ENCODE measurements at places on chromosomes 5 and 9. TPM values are rescaled to one million over a fixed set of nuclear protein-coding genes. Genes with fewer than 3 reads are reported as not detected.

GRCh38 chr9:14314424-14314928 lies 535 bp upstream of the NFIB start:
- H3K27ac ChIP-seq, result peak overlapping the region; percentile 99
- peaks cover 29% of the 10 kb centered on the region for H3K4me1 ChIP-seq
- peak overlapping the region; percentile 98 for H3K4me3 ChIP-seq
- DNase-seq, result no peak
- peaks cover 18% of the 10 kb centered on the region for H3K27me3 ChIP-seq

Gene KCTD16
- total RNA-seq, result 3.0 TPM

DNA sequence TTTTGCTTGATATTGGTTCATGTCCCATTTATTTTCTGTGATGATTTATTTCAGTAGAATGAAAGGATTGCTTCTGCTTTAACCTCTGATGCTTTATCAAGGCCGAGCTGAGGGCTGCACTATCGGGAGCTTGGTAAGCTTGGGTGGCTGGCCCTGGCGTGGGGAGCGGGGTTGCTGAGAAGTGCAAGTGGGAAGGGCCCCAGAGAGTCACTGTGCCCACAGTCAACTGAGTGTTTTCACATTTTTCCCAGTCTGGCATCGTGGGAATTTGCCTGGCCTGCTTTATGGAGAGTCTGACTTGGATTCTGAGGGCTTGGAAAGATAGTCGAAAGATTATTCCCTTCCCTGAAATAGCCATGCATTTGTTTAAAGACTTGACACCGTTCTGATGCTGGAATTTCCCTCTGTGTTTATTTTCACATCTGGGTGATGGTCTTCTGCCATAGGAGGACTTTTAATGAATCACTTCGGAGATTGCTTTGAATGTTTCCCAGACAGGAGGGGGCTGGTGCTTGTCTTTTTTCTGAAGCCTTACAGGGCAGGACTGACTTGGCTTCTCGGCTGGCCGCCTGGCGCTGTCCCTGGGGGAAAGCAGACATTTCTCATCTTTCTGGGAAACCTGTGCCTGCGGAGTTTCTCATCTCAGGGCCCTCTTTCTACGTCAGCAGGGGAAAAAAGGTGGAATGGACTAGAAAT lies 139.0 kb downstream of the BOD1 start:
- H3K4me1 ChIP-seq, result peaks cover 8% of the 10 kb centered on the region
- no peak overlapping the region for H3K4me3 ChIP-seq
- no peaks in the 10 kb centered on the region for H3K36me3 ChIP-seq
- no peak overlapping the region for H3K27ac ChIP-seq
- peaks cover 17% of the 10 kb centered on the region for H3K27me3 ChIP-seq

Gene PTGES2
- 85.0 TPM for total RNA-seq

DNA sequence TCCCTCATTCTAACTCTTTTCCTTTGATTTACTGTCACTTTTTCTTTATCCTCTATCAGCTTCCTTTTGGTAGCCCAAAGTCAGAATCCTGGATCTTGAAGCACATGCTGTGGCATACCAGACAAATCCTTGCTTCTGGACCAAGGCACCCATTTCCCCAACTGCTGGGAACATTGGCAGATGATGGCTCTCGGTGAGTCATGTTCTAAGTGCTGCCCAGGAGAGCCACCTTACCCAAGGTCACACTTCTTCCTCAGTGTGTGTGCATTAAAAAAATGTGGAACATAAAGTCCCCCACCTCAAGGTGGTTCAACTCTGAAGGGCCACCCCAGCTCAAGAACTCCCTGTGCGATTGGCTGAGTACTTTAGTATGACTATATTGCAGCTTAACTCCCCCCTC lies 141.4 kb upstream of the PUM3 start:
- DNase-seq, result no peak
- H3K4me3 ChIP-seq, result no peak overlapping the region
- no peaks in the 10 kb centered on the region for H3K27me3 ChIP-seq
- H3K4me1 ChIP-seq, result peaks cover 2% of the 10 kb centered on the region
- H3K27ac ChIP-seq, result no peak overlapping the region

Gene PCA3
- total RNA-seq, result 0.33 TPM

Gene PRUNE2
- total RNA-seq, result 3.3 TPM

Gene ESM1
- 0.17 TPM for total RNA-seq

GRCh38 chr5:147055089-147055826 lies 176.7 kb upstream of the PPP2R2B start:
- H3K4me3 ChIP-seq, result peak overlapping the region; percentile 57
- no peaks in the 10 kb centered on the region for H3K36me3 ChIP-seq
- H3K27ac ChIP-seq, result no peak overlapping the region
- H3K27me3 ChIP-seq, result peaks cover 13% of the 10 kb centered on the region
- H3K4me1 ChIP-seq, result peaks cover 11% of the 10 kb centered on the region

Gene SLC4A9
- not detected for total RNA-seq

- H3K4me3 ChIP-seq, result no peak overlapping the region
Observed at GRCh38 chr5:132342291-132343180, 27.0 kb upstream of the SLC22A5 start.
